Iris pigment epithelial cell (primary cell): ENCODE measurements at places on chromosomes 12 and 14.

DNA sequence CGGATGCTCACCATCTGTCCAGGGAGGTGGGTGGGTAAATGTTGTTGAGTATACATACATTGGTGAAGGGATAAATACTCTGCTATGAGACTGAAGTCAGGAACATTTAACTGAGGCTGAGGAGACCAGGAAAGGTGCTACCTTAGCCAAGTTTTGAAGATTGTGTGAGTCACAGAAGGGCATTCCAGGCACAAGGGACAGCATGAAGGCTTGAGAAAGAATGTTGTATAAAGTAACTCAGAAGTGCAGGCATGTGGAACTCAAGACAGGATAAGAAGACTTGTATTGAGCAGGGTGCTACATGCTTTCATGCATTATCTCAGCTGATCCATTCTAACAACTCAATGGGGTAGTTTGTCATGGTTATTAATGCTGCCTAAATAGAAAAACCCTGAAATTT lies 112.7 kb downstream of the IPO8 start:
- DNase-seq = peak; percentile 11

- DNase-seq = no peak
These were observed 11.9 kb upstream of the SMARCD1 start for GRCh38 chr12:50073206-50073605.

GRCh38 chr14:100370003-100370402 lies 46.9 kb downstream of the SLC25A47 start:
- no peak for DNase-seq

- no peak for DNase-seq
These were observed 39.1 kb downstream of the DDHD1 start for GRCh38 chr14:53113989-53114388.

GRCh38 chr14:68623826-68624225 lies 169.0 kb downstream of the ZFP36L1 start:
- DNase-seq = no peak

GRCh38 chr14:92236243-92236900 lies 86.6 kb upstream of the SLC24A4 start:
- DNase-seq = no peak

- DNase-seq = peak; percentile 62
These were observed 32.8 kb downstream of the CCER1 start for GRCh38 chr12:90922145-90922627.
